ENCODE measurements at places on chromosomes 3 and 15.

GRCh38 chr15:95887666-95888390 lies 442.7 kb upstream of the NR2F2 start:
- DNase-seq = no peak

- DNase-seq = peak; percentile 36
Measured at GRCh38 chr15:75928680-75929608, 25.3 kb downstream of the FBXO22 start.

DNA sequence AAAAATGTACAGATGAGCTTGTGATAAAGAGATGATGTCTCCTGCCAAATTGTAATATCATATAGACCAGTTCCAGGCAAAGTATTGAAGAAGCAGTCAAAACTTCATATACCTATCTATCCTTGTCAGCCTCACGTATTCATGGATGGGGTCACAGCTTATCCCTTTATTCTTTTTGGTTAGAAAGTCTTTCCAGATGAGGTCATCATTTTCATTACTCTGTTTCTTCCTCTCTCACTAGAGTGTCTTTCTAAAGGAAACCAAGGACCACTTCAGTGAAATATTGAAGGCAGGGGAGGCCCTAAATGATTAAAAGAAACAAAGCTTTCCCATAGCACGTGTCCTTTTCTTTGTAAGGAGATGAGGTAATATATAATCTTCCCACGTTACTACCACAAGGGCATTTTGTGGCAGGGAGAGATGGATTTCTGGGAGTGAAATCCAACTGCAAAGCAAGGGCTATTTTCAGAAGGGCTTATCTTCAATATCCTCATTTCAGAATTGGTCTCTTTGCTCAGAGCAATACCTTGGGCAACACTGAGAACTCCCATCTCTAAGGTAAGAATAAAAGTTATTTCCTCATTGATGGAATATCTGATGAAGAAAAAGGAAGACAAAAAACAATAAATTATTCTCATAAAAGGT lies 260.2 kb downstream of the TIGIT start:
- no peak for DNase-seq

GRCh38 chr15:88981244-88982215 lies 68.4 kb upstream of the MFGE8 start:
- DNase-seq = no peak

GRCh38 chr3:64730681-64731080 lies 42.9 kb upstream of the ADAMTS9 start:
- DNase-seq = no peak

DNA sequence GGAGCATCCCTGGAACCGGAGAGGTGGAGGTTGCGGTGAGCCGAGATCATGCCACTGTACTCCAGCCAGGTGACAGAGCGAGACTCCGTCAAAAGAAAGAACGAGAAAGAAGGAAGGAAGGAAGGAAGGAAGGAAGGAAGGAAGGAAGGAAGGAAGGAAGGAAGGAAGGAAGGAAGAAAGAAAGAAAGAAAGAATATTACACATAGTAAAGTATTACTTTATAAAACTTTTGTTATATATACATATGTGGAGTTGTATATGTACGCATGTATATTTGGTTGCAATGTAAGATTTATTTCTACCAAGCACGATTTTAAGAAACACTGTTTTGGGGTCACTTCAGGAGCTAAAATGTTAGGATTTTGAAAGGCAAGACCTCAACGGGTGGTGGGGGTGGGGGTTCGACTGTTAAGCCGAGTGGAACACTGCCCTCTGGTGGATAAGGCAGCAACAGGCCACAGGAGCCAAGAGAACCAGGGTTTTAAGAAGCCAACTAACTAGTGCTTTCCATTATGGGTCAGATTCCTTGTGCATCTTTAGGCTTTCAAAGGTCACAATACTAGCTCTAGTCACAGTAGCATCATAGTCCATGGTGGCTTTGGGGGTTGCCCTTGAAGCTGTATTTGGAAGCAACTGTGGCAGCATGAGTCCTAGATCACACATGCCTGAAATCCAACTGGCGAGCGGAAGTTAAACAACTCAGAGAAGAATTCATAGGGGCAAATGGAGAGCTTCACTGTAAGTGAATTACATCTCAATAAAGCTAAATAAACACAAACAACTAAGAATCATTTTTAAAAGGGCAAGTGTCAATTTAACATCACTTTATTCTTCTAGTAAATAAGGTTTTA lies 22.5 kb downstream of the GLB1 start:
- DNase-seq = peak; percentile 75

DNA sequence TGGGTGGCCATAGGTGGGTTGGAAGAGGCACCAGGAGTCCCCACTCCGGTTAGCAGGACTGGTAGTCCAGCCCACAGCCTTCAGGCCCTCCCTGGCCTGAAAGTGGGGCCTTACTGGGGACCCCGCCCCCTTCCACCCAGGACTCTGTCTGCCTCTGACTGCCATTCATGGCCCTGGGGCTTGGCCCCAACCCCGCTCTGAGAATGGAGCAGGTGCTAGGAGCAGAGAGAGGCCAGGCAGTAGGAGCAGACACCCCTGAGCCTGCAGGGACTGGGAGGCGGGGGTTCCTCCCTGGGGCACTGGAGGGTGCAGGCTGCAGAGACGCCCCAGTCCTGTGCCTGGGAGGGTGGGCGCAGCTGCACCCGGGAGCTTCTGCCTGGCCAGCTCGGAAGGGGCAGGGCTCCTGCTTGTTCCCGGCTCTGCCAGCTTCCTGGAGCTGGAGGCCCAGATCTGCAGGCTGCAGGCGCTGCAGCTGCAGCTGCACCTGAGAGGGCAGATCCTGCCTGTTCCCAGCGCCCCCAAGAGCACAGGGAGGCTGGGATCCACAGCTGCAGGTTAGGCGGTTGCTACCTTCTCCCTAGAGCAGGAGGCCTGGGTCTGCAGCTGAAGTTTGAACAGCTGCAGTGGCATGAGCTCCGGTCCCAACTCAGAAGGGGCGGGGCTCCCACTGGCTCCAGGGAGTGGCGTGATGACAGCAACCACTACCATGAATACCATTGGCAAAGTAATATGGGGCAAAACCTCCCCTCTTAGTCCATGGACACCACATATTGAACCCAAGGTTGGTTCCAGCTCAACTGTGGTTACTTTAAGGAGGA lies 194.7 kb downstream of the SQOR start:
- DNase-seq = no peak

- DNase-seq = no peak
Measured at GRCh38 chr3:179488213-179488612, 36.9 kb upstream of the GNB4 start.

DNA sequence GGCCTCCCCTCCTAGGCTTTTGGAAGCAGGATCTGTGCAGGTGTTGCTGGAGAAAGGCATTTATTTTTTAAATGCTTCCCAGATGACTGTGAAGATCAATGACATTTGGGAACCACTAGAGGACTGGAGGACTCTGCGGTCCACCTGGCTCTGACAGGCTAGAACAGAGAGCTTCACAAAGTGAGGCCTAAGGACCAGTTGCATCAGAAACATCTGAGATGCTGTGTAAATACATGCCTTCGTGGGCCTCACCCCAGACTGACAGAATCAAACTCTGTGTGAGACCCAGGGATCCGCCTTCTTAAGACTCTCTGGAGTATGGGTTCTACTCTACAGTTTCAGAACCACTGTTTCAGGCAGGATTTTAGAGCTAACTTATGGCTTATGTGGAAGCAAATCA lies 105.0 kb upstream of the ICE2 start:
- DNase-seq = no peak

- no peak for DNase-seq
Measured at GRCh38 chr3:38114052-38114874, 22.7 kb downstream of the ACAA1 start.

DNA sequence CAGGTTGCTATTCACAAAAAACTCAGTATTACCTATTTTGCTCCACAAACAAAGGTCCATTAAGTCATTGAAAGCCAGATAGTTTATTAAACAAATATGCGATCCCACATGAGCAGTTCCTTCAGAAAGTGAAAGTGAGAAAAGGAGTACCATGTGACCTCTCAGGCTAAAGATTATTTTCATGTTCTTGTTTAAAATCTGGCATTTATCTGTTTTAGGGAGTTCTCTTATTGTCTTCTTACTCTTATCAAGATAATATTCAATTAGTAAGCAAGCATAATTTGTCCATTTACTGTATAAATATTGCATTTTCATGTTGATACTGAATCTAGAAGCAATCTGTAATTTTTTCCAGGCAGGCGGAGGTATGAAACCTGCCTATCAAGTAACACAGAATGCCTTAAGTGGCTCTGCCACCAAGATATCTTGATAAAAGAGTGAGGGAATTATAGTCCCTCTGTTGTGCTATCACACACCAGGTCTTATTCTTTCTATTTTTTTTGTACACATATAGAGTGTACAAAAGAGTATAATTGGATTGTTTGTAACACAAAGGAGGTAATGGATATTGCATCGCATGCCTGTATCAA lies 20.1 kb upstream of the PLSCR5 start:
- no peak for DNase-seq

DNA sequence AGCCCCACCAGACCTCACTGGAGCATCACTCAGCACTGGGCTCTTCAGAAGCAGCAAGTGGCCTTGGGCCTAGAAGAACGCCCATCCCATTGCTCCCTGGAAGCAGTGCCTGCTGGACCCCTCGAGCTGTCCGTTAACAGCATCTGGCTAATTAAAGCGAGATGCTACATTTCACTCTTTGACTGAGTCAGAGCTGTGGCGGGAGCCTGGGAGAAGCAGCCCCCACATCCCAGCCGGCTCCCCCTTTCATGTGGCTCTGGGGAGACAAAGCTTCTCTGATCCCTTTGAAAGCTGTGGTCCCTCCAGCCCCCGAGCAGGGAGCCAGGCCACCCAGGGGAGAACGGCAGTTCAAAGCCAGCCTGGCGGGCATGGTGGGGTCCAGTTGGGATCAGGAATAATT lies 103.7 kb downstream of the MEGF11 start:
- no peak for DNase-seq

GRCh38 chr3:105891101-105891500 lies 22.3 kb upstream of the CBLB start:
- DNase-seq = no peak

DNA sequence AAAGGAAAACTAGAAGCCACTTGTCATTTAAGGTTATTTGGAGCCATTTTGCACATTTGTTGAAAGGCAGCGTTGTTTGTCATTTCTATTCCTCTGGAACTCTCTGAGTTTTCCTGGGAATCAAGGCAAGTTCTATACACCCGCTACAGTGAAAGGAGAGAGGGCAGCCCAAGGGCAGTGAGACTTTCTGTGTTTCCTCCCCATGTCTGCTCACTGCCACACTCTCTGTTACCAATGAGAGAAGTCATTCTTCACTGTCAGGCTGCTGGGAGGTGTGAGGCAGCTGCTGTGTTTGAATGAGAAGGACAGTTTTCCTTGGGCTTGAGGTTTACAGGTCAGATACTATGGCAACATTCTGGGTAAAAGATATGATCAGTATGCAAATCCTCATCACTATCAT lies 36.0 kb downstream of the ATP13A5 start:
- no peak for DNase-seq

GRCh38 chr15:56425976-56426375 lies 39.0 kb downstream of the MNS1 start:
- no peak for DNase-seq

DNA sequence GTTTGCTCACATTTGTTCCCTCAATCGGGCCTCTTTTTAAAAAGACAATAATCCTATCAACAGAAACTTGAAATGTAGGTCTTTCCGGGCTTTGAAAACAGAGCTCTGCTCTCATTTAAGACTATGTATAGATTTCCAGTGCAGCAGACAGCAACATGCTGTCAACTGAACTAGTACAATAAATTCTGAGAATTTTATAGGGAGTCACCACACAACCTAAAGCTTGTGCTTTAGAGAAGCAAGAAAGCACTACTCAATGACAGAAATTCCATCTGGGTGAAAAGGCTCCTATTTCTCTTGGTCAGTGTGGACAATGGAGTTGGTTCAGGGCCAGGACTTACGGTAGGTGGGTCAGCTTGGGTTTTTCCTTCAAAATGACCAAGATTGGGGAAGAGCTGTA lies 583.5 kb downstream of the ROBO1 start:
- no peak for DNase-seq

GRCh38 chr3:187112934-187113793 lies 26.1 kb downstream of the RPL39L start:
- DNase-seq = no peak

DNA sequence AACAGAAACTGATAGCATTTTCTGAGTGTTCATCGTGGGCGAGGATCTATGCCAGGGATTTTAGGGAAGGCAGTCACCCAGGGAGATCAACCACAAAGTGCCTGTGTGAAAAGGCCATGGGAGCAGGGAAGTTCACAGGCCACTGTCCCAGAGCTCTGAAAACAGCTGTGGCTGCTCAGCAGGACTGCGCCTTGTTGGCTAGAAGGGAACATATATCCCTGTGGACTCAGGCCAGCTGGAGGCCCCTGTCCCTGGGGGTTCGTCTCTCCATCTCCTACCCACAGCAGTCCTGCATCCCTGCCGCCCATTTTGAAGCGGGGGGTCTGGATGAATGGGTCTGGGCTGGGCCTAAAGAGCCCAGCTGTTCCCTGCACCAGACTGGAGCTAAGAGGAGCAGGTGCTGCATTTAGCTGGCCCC lies 27.8 kb downstream of the PPCDC start:
- no peak for DNase-seq

DNA sequence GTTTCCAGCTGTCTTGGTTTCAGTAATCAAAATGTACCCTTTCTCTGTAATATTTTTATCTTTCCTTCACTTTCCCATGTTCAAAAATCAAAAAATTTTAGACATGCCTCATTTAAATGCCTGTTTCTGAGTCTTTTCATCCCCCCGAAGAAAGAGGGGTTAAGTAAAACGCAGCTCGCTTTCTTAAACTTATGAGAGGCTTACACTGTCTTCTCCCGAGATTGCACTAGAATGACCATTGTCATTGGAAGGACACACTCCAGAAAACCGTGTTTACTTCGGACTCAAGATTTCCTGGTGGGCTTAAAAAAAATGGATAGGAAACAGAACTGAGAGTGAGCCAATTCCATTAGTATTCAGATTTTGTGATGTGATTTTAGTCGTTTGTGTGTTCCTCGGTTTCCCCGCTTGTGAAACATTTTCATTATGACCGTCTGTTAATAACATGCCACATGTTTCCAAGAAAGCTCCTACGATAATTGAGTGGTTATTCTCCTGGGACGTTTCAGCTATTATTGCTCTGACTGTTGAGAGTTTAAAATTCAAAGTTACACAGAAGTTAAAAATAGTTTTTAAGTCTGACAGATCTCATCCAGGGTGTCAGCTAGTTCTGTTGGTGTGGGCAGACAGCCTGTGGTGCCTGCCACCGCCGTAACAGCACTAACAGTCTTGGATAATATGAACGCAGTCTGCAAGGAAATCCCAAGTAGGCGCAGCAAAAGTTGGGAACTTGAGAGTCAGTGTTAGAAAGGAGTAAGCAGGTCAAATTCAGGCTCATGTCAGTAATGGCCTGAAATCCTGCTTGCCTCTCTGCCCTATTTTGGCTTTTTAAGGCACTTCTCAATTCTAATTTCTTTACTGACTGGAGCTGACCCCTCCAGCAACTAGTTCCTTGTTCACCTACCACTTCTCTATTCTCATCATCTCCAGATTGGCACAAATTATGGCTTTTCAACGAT lies 1.5 kb downstream of the CRYBG3 start:
- no peak for DNase-seq
